ENCODE measurements at places on chromosomes 5 and 9. TPM values are rescaled to one million over a fixed set of nuclear protein-coding genes. Genes with fewer than 3 reads are reported as not detected.

Gene TSSK1B
- total RNA-seq = 0.52 TPM

Gene PPP2R2B
- 1.8 TPM for total RNA-seq

Gene TICAM2
- 19.7 TPM for total RNA-seq

Gene TAF11L10
- total RNA-seq = not detected
